ENCODE measurements at places on chromosomes 2 and 18.

DNA sequence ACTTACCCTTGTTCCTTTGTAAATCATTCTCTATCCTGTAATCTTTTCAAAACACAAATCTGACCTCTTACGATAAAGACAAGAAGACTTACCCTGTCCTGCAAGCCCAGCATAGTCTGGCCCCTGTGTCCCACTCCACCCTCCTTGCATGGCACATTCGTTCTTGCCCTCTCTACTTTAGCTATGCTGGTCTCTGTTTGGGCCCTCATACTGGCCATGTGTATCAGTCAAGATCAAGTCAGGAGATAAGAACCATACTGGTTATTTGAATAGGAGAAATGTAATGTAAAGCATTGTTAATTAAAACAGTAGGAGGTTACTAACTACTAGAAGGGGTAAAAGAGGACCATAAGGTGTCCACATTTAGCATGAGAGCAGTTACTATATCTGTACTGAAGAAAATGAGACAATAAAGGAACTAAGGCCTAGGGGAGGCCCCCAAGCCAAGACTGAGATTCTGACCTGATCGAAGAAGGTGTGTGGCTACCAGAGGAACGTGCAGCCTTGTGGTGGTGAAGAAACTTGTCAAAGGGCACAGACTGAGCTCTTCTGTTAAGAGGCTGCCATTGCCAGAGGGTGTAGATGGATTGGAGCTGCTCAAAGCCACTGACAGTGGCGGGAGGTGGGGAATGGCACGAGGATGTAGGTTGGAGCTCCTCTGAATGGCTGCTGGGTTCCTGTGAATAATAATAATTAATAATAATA, 80.8 kb downstream of the KCTD18 start:
- peaks cover 21% of the 10 kb centered on the region for H3K36me3 ChIP-seq
- no peak overlapping the region for H3K4me3 ChIP-seq
- H3K27me3 ChIP-seq, result no peaks in the 10 kb centered on the region
- no peak for DNase-seq
- no peak overlapping the region for H3K27ac ChIP-seq

GRCh38 chr2:156505696-156506095, 69.5 kb downstream of the GPD2 start:
- no peak overlapping the region for H3K4me3 ChIP-seq
- no peaks in the 10 kb centered on the region for H3K4me1 ChIP-seq
- DNase-seq, result no peak
- H3K27me3 ChIP-seq, result no peaks in the 10 kb centered on the region
- no peaks in the 10 kb centered on the region for H3K36me3 ChIP-seq

DNA sequence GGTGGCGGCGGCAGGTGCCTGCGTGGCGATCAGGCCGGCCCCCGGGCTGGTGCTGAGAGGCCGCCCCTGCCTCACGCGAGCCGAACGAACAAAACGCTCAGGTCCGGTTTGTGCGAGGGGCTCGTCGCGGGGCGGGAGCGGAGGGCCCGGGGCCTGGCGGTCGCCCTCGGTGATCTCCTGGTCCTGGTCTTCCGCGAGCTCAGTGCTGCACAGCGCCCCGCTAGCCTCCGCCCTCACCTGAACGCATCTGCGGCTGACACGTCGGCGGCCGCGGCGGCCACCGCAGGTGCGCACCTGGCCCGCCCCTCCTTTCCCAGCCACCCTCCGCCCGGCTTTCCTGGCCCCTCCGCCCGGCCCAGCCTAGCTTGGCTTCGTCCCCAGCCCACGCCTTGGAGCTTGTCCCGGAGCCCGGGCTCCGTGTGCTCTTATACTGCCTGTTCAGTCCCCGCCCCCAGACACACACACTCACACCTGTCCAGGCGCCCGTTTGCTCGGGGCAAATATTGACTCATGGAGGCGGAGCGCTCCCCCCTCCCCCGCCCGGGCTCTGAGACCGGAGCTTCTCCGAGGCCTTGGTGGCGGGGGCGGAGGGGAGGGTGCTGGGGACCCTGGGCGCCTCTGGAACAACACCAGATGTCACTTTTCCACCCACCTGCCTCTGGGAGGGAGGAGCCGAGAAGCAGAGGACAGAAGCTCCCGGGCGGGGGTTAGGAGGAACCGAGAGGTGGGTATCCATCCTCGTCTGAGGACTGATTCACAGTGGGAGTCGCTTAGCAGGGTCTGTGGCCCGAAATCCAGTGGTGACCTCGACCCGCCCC, 8.6 kb upstream of the CRYBA2 start:
- no peaks in the 10 kb centered on the region for H3K36me3 ChIP-seq
- peaks cover 79% of the 10 kb centered on the region for H3K27me3 ChIP-seq
- H3K4me1 ChIP-seq, result no peaks in the 10 kb centered on the region
- no peak overlapping the region for H3K4me3 ChIP-seq
- no peak overlapping the region for H3K27ac ChIP-seq

DNA sequence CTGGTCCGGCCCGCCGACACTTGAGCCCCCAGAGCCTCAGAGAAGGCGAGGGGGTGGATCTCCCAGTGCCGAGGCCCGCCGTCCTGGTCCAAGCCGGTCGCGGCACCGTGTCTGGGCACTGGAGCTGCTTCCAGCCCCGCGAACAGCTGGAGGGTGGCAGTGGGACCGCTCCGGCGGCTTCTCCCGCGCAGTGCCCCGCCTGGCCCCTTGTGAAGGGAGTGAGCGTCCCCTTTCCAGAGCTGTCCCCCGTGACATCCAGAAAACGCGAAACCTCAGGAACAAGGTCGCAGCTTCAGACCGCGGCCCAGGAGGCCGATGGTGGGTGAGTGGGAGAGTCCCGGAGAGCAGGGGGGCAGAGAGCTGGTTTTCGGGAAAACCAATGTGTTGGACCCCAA, 579 bp upstream of the EMX1 start:
- H3K4me1 ChIP-seq, result peaks cover 2% of the 10 kb centered on the region
- no peaks in the 10 kb centered on the region for H3K36me3 ChIP-seq
- DNase-seq, result no peak
- no peak overlapping the region for H3K27ac ChIP-seq

DNA sequence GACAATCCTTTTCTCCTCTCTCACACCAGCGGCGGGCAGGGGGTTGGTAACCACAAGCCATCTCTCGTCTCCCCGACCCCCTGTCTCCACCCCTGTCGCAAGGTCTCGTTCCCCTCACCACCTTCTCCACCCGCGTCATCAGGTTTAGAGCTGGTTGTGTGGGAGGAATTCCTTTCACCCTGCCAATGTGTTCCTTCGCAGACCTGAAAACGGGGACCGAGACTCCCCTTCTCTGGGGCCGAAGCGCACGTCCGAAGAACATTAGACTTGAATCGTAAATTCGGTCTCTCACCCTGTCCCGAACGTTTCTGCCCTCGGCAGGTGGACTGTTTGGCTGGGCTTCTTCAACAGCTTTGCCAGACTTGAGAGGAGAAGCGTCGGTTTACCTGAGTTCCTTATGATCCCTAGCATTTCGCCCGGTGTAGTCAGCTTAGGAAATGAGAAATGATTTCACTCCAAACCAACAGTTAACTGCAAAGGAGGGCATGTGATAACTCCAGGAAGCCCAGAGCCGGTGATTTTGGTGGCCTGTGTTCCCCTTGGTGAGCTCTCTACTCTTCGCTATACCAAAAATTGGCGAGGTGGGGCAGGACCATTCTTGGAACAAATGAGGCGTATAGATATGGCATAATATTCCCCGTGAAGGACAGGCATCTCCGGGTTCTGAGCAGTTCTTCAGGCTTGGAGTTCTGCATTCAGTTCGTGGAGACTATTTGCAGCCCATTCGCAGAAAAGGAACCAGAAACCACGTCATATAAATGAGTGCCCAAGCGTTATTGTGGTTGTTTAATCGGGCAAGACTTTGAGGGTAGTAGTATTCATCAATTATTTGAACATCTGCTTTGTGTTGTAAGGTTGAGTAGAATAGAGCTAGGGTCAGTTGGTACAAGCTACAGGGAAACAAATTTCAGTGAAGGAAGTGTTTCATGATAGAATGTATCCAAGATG, 694 bp downstream of the CFAP36 start:
- H3K4me1 ChIP-seq, result peaks cover 2% of the 10 kb centered on the region
- peak overlapping the region; percentile 70 for H3K27ac ChIP-seq
- peak overlapping the region; percentile 79 for H3K4me3 ChIP-seq

DNA sequence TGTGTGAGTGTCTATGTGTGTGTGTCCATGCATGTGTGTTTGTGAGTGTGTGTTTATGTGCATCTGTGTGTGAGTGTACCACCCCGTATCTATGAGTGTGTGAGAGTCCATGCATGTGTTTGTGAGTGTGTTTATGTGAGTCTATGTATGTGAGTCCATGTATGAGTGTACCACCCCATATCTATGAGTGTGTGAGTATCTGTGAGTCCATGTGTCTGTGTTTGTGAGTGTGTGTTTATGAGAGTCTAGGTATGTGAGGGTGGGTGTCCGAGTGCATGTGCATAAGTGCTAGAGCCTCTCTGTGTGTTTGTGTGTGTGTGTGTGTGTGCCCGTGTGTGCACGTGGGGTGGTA, 86.0 kb upstream of the ATG16L1 start:
- no peak for DNase-seq
- H3K27me3 ChIP-seq, result peaks cover 12% of the 10 kb centered on the region
- H3K4me1 ChIP-seq, result no peaks in the 10 kb centered on the region
- no peak overlapping the region for H3K27ac ChIP-seq

DNA sequence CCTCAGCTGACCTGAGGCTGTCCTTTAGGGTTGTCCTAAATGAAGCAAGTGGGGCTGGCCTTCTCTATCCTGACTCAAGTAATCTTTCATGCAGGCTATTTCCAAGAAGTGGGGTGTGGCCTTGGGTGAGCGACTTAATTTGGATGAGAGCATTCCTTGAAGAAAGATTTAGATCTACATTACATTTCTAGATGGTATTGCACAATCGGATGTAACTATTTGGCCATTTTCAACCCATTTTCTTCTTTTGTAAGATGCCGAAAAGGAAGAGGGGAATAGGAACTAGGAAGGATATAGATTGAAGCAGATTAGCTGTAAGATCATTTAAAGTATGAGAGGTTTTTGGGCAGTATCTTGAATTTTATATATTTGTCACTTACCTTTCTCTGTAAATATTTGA, 746.3 kb downstream of the MBD2 start:
- no peaks in the 10 kb centered on the region for H3K27me3 ChIP-seq
- no peak overlapping the region for H3K4me3 ChIP-seq
- DNase-seq, result no peak
- H3K4me1 ChIP-seq, result no peaks in the 10 kb centered on the region

GRCh38 chr18:26780520-26781325, 84.8 kb downstream of the AQP4 start:
- no peak for DNase-seq
- no peak overlapping the region for H3K4me3 ChIP-seq
- H3K4me1 ChIP-seq, result no peaks in the 10 kb centered on the region
- no peak overlapping the region for H3K27ac ChIP-seq
